ENCODE measurements at places on chromosomes 13 and 19.

DNA sequence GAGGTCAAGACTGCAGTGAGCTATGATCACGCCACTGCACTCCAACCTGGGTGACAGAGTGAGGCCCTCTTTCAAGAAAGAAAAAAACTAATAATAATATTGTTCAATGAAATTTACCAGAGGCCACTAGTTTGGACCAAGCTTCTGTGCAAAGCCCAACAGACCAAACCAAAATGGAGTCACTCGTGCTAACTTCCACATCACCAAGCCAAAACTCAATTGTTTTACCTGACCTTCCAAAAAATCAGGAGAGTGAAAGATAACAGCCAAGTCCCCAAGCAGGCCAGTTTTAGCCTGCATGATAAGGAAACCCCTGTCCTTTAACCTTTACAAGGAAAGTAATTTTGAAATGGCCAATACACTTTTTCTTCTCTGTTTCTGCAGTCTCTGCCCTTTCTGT, 20.0 kb downstream of the LYPD3 start:
- no peak for DNase-seq

DNA sequence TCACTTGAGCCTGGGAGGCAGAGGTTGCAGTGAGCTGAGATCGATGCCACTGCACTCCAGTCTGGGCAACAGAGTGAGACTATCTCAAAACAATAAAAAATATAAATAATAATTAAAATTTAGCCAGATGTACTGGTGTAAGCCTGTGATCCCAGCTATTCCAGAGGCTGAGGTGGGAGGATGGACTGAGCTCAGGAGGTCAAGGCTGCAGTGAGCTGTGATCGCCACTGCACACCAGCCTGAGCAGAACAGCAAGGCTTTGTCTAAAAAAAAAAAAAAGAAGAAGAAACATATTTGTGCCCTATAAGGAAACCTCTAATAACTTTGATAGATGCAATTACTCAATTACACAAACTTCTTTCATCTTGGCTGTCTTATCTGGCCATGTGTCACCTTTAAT, 52.3 kb downstream of the ABCC4 start:
- DNase-seq = no peak

DNA sequence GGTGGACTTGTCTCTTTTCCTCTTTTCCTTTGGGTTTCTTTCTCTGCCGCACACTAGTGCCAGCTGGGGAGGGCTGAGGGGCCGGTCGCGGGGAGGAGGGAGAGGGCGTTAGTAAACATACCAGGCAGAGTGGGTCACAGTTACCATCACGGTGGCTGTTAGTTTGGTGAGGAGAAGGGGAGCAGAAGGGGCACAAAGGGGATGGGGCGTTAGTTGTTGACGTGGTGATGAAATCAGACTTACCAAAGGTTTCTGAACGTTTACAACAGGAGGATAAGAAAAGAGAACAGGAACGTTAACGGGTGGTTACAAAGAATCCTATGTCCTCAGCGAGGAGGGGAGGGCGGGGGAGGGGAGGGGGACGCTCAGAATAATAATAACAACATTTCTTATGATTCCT, 77.9 kb downstream of the PTPRS start:
- DNase-seq = no peak

DNA sequence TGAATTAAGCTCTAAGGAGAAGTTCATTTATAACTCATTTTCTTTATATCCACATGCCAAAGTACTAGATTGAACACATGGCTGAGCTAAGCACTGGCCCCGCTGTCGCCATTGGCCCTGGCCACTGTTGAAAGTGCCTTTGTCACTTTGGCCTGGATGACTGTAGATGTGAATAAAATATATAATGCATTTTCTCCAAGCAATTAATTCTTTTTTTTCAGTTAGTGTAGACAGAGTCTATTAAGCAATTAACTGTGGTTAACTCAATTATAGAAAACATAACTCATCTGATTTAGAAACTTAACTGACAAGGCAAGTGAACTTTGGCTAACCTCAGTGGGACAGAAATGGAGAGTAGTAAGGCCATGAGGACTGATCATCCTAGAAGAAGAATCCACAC, 965.6 kb downstream of the EFNB2 start:
- DNase-seq = no peak

DNA sequence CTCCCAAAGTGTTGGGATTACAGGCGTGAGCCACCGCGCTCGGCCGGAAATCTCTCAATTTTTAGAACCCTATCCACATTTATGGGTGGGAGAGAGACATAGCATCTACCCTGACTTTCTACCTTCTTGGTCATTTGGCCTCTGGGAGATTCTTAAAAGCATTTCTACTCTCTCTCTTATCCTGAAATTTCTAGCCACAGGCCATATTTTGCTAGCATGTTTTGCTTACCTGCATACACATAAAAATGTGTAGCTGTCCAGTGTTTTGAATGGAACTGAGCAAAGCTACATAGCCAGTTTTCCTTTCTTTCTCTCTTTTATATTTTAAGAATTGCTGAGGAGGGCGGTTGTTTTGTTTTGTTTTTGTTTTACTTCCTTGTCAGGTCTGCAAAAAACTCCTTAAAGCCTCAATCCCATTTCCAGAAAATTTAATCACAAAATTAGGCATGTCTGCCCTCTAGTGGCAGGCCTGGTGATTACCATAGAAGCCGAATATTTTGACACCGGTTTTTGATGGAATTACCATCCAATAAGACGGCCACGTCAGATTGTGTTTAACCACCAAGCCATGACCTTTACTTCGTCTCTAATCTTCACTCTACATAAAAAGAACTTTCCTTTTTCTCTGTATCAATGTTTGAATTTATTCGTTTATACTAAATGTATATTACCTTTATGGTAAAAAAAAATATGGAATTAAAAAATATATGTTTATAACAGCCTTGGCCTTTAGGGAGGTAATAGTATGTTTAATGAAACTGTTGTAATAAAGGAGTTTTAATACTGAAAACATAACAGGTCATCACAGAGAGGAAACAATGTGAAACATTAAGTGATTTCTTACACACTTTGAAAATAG, 34.4 kb upstream of the OXGR1 start:
- peak; percentile 11 for DNase-seq

Data from activated T-cell treated with anti-CD3 and anti-CD28 coated beads for 4 hours (primary cell).